Stimulated activated CD4-positive, alpha-beta T cell treated with anti-CD3 and anti-CD28 coated beads, Interleukin-12 subunit alpha, Interleukin-12 subunit beta, amount 100 ng/mL, for 4 hours (primary cell): ENCODE measurements at places on chromosomes 6 and 20.

GRCh38 chr6:79377047-79377446, 142.6 kb upstream of the HMGN3 start:
- no peak for DNase-seq

DNA sequence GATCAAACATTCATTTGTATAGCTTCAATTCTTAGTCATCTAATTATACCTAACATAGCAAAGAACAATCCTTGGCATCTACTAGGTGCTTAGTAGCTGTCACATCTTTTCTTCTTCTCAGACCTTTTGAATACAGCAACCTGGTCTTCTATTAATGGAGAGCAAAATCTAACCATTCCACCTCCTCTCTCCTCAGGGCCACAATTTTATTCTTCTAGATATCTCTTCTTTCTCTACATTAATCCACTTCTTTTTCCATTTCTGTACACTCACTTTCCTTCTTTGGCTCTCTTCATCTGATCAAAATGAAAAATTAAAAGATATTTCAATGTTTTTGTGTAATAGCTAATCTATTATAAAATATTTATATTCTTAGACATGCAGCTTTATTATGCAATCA, 9.0 kb upstream of the HLA-DOA start:
- no peak for DNase-seq

- no peak for DNase-seq
Measured at GRCh38 chr20:21981597-21982344, 276.3 kb downstream of the PAX1 start.

DNA sequence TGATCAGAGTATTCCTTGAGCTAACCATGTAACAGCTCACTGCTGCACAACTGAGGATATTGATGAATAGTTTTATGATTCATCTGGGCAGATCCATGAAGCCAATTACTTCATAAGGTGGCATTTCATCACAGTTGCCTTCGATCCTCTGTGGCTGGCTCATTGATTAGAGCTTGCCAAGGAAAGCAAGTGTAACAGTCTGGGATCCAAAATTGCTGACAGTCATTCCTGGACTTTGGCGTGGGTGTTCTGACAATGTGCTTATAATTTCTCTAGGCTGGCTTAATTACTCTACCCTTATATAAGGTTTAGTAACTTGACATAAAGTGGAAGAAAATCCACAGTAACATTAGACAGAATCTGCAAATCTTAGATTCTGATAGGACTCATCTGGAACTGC, 551.3 kb upstream of the CDH4 start:
- no peak for DNase-seq

DNA sequence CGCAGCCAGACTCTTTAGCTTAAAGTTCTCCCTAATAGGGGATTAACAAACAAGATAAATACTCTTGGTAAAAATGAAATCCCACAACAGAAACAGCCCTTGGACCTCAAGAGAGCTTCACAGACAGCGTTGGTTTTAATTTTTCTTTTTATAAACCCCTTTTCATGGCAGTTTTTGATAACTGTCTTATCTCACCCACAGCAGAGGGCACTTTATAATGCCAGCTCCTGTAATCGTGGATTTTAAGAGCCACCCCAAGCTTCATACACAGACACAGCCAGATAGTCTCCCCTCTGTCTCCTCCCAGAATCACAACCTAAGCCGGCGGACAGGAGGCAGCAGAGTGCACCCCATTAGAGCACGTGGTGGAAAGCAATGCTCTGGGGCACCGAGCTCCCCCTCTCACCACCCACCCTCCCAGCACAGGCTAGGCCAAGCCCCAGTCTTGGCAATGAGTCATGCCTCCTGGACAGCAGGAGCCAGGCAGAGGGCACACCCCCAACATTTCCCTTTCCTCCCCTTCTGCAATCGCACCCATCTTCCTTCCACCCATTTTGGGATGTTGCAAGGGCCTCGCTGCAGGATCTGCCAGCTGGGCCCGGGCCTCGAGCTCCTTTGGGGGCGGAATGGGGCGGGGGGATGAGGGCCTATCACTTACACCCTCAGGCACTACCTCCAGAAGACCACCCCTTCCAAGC, 2.4 kb downstream of the JAG1 start:
- no peak for DNase-seq

DNA sequence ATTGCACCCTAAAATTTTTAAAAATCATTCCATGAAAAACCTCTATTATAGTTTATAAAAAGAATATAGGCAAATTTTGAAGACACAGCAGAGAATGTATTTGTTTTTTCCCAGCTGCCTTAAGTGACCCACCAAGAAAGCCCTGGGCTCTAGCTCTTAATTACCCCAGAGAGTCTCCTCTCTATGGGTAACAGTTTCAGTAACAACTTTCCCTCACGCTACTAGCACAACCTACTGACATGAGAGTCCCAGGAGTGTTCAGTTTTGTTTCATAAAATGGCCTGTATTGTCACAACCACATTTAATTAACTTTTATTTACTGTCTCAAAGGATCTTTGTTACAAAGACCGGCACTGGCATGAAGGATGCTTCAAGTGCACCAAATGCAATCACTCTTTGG, 41.5 kb downstream of the FHL5 start:
- DNase-seq = no peak

- no peak for DNase-seq
Measured at GRCh38 chr20:15242773-15243172, 905.4 kb upstream of the FLRT3 start.

GRCh38 chr6:2977799-2978590, 6.6 kb upstream of the SERPINB6 start:
- DNase-seq = no peak

DNA sequence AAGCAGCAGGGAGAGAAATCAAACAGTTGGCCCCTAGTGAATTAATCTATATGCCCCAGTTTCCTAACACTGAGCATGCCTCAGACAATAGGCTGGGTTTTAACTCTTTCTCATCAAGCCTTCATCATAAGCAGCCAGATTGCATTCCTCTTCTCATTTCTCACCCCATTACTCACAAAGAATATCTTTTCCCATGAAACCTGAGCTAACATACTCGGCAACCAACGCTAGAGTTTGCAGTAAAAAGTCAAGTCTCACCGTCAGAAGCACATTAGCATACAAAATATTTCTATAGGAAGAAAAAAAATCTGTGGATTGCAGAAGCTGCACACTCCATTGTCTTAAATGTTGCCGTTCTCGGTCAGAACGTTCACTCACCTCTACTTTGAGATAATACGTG, 429.9 kb upstream of the ARID1B start:
- DNase-seq = no peak

GRCh38 chr20:19079536-19080299, 132.7 kb upstream of the SLC24A3 start:
- DNase-seq = no peak

DNA sequence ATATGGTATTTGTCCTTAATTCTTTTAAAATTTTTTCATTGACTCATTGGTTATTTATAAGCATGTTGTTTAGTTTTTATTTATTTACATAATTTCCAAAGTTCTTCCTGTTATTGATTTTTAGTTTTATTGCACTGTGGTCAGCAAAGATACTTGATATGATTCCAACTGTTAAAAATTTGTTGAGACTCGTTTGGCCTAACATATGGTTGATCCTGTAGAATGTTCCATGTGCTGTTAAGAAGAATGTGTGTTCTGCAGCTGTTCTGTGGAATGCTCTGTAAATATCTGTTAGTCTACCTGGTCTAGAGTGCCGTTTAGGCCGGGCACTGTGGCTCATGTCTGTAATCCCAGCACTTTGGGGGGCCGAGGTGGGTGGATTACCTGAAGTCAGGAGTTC, 197.7 kb downstream of the CD109 start:
- DNase-seq = no peak

- DNase-seq = no peak
Measured at GRCh38 chr6:77299931-77300330, 163.4 kb downstream of the HTR1B start.
